ENCODE measurements at places on chromosomes 6 and 20.
A peak's percentile ranks its signal among the peaks of the same experiment; 100 is the strongest.

- no peak for DNase-seq
These were observed 41.8 kb downstream of the RPRD1B start for GRCh38 chr20:38075161-38075998.

DNA sequence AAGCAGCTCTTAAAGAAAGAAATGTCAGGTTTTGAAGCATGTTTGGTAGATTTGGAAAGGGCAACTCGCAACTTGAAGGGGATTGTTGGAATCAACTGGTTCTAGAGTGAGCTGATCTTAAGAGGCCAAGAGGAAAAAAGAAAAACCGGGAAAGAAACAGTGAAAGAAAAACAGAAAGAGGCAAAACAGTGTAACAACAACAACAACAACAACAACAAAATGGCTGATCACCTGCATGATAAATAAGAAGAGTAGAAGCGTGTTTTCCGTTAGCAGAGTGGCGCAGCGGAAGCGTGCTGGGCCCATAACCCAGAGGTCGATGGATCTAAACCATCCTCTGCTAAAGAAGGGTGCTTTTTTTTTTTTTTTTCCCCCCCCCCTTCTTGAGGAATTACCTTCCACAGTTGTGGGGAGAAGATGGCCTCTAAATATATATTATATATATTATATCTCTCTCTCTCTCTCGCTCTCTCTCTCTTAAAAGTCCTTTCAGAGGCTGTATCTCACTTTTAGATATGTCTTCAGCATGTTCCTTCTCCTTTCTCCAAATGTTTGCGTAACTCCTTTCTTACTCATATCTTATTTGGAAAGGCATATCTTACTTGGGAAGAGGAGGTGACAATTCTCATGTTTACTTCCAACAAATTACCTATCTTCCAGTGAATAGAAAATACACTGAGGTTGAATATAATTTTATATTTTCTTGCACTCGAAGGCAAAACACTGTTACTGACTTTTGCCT lies 134.4 kb downstream of the OR2B2 start:
- DNase-seq = no peak

DNA sequence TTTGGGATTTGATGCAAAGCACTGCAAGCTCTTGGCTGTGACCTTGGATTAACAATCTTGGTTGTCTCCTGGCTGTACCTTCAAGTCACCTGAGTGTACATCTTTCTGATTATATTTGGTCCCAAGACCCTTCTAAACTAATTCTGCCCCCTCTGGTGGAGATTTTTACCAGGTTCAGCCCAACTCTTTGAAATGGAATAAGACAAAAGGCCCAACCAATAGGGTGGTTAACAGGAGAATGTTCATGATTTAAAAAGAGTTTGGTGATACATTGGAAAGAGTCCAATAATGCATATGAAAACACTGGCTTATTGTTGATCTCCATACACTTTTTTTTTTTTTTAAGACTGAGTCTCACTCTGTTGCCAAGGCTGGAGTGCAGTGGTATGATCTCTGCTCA lies 77.5 kb upstream of the CD83 start:
- no peak for DNase-seq

- no peak for DNase-seq
These were observed 185.7 kb upstream of the MARCKS start for GRCh38 chr6:113671421-113671820.

GRCh38 chr20:63053432-63054102 lies 46.8 kb upstream of the BHLHE23 start:
- no peak for DNase-seq

GRCh38 chr6:14120546-14120945 lies 3.0 kb downstream of the CD83 start:
- no peak for DNase-seq

DNA sequence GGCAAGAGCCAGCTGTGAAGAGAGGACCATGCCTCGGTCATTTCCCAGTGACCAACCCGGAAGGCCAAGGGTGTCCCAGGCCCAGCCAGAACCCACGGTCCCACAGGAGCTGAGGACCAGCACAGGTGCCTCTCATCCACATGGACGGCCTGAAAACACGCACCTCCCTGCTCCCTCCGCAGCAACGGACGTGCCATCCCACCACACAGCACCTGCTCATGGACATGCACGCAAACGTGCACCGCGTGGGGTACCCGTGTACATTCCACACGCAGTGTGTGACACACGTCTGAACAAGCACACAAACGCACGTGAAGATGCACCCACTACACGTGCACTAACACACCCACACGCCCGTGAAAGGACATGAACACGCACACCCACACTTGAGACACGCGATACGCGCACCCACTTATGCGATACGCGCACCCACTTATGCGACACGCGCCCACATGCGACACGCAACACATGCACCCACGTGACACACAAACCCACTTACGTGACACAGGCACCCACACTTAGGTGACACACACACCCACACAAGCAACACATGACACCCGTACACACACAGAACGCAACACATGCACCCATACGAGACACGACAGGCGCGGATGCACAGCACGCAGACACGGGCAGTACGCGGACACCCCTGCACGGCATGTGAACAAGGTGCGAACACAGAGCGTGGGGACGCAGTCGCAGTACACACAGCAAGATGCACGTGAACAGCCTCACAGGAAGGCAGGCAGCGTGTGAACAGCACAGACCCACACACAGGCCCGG lies 30.1 kb downstream of the LAMA5 start:
- no peak for DNase-seq

DNA sequence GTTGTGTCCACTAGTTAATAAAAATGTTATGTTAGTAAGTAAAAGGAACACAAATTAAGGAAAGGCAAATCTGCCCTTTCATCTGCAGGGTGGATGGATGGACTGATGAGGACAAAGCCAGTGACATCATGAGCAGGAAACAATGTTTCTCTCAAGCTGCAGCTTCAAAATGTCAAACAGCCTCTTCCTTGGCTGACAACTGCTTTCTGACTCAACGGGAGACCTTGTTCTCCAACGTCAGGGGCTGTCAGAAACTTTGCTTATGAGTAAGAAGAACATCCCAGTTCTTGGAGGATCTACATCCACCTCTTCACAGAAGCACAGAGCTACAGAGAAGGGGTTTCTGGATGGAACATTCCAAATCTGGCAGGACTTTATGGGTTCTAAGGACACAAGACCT lies 6.0 kb downstream of the CST2 start:
- DNase-seq = no peak

DNA sequence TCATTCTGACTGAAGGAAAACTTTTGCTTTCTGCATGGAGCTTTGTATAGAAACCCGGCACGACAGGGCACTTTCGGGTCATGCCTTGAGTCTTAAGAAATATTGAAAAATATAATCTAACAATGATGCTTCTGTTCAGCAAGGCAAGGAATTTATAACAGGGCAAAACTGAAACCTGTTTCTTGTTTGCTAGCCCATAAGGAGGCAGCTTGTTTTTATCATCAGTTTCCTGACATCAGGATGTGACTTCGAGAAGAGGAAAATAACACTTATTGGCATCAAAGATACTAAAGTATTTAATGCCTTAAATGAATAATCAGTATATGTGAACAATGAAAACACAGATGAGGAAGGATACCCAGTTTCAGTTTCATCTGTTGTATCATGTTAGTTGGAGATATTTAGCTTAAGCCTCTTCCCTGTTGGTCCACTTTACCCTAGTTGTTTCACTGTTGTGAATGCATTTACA lies 146.5 kb downstream of the CDKAL1 start:
- DNase-seq = no peak

DNA sequence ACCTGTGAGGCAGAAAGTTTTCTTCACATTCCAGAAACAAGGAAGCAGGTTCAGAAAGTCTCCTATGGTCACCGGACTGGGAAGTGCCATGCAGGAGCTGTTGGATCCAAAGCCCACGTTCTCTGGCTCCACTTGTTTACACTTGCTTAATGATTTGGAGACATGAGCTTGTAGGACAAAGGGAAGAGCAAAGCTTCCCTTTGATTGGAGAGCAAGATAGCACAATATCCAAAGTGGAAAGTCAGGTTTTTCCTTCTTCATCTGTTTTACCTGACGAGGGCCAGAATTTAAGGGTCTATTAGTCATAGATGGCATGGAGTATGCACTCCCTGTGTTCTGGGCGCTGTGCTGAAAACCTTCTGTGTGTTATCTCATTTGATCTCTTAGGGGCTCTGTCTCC lies 81.2 kb downstream of the PDE7B start:
- no peak for DNase-seq

DNA sequence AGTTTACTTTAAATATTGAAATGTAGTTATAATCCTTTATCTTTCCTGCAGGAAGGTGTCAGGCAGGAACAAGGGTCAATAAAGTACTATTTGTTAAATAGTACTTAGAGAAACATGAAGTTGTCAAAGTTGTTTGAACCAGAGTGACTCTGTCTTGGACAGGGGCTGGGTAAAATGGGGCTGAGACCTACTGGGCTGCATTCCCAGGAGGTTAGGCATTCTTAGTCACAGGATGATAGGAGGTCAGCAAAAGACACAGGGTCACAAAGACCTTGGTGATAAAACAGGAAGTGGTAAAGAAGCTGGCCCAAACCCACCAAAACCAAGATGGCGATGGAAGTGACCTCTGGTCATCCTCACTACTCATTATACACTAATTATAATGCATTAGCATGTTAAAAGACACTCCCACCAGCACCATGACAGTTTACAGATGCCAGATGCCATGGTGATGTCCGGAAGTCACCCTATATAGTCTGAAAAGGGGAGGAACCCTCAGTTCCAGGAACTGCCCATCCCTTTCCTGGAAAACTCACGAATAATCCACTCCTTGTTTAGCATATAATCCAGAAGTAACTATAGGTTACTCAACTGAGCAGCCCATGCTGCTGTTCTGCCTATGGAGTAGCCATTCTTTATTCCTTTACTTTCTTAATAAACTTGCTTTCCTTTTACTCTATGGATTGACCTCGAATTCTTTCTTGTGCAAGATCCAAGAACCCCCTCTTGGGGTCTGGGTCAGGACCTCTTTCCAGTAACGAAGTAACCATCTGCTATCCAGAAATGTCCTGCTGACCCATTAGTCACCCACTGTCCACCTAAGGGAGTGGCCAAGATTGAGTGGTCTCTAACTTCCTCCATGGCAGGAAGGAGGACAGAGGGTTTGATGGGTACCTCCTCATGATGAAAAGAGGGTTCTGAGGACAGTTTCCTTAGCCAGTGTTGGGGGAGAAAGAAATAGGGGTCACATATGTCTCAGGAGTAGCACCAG lies 19.6 kb downstream of the SLC22A2 start:
- DNase-seq = no peak

DNA sequence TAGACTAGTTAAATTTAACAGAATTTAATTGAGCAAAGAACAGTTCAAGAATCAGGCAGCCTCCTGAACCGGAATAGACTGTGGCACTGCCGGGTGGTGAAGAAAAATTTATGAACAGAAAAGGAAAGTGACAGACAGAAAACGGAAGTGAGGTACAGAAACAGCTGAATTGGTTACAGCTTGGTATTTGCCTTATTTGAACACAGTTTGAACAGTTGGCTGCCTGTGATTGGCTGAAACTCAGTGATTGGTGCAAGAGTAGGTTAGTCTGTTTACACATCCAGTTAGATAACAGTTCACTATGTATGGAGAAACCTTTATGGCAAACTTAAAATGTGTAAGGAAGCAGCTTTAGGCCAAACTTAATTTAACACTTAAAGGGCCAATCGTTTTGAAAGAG lies 116.0 kb upstream of the CITED2 start:
- peak; percentile 39 for DNase-seq

- DNase-seq = no peak
These were observed 181.6 kb upstream of the ECI2 start for GRCh38 chr6:4316867-4317400.

GRCh38 chr6:112938650-112939049 lies 591.5 kb downstream of the RFPL4B start:
- DNase-seq = no peak

GRCh38 chr6:117951783-117952182 lies 44.7 kb downstream of the SLC35F1 start:
- no peak for DNase-seq

DNA sequence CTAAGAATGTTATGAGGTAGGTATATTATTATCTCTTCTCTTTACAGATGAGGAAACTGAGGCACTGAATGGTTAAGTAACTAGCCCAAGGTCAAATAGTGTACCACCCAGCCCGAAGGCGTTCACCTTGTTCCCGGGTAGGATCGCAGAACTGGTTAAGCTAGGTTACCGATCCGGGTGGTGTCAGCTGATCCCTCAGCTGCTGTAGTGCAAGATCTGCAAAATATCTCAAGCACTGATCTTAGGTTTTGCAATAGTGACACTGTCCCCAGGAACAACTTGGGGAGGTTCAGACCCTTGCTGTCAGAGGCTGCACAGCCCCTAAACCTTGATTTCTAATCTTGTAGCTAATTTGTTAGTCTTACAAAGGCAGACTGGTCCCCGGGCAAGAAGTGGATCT lies 28.1 kb downstream of the SLC52A3 start:
- DNase-seq = no peak

GRCh38 chr6:116287689-116288282 lies 8.1 kb upstream of the TSPYL1 start:
- DNase-seq = peak; percentile 51

GRCh38 chr6:135451617-135452190 lies 45.8 kb downstream of the AHI1 start:
- DNase-seq = peak; percentile 49

- DNase-seq = no peak
These were observed 224.0 kb downstream of the EYA2 start for GRCh38 chr20:47118641-47119040.
